ENCODE measurements at places on chromosomes 2 and 18.

GRCh38 chr2:47007223-47007825, 91.7 kb upstream of the MCFD2 start:
- no peak for DNase-seq

DNA sequence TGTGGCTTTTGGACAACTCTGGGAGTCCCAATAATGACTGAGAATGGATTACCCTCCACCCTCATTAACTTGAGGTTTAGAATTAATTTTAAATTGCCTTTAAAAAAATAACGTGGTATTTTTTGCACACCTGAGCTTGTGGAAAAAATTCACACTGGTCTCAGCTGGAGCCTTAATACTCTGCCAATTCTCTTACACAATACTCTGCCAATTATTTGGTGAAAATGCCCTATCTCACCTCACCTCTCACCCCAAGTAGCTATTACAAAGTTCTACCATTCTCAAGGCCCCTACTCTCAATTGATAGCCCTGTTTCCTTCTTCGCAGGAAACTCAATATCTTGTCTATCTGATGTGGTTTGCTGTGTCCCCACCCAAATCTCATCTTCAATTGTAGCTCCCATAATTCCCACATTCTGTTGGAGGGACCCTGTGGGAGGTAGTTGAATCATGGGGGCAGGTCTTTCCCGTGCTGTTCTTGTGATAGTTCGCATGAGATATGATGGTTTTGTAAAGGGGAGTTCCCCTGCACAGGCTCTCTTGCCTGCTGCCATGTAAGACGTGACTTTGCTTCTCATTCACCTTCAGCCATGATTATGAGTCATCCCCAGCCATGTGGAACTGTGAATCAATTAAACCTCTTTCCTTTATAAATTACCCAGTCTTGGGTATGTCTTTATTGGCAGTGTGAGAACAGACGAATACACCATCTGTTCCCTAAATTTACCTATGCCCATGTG, 27.4 kb upstream of the C2orf69 start:
- DNase-seq, result no peak

DNA sequence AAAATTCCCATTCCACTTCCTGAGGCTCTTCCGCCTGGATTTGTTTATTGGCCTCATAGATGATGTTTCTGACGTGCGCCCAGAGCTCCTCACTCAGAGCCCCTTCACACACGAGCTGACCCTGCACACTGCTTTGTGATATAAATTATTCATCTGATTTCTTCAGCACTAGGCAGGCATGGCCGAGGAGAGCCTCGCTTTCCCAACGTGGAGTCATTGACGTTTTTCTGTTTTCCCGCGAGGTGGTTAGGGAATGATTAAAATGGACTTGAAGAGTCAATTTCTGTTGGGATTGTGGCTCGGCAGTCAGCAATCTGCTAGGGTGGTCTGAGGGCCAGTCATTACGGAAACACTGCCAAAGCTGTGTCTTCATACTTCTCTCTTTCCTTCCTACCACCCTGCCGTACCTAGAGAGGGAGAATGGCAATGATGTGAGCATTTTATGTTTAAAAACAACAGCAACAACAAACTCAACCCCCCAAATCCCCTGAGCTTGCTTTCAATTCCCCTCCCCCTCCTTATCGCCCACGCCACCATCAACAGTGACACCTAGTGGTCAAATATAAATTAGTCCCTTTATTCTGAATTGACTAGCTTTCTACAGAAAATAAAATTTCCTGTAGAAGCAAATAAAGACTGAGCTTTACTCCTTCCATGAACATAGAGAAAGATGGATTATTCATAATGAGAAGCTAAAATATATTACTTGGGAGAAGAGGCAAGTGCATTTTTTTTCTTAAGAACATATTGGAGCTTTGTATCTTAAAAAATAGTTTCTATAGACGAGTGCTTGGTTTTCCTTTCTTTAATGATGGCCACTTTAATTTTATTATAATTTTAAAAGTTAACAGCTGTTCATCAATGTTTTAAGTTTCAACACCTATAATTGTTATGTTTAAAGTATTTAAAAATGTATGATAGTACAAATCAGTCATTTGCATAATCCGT, 285.1 kb downstream of the MTX2 start:
- peak; percentile 22 for DNase-seq

DNA sequence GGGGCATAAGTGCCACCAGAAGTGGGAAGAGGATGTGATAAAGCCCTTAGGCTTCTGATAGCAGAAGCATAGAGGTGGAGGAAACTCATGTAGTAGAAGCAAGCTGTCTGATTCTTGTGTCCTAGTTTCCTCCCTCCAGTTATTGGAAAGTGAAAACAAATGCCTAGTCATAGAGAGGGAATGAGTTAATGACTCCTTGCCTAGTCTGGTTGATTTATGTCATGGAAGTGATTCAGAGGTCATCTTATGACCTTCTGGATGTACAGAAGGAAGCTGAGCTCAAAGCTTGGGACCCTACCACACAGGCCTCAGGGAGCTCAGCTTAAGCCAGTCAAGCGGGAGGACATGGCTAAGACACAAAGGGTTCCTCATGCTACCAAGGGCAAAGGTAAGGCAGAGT, 232.2 kb downstream of the THSD7B start:
- no peak for DNase-seq

DNA sequence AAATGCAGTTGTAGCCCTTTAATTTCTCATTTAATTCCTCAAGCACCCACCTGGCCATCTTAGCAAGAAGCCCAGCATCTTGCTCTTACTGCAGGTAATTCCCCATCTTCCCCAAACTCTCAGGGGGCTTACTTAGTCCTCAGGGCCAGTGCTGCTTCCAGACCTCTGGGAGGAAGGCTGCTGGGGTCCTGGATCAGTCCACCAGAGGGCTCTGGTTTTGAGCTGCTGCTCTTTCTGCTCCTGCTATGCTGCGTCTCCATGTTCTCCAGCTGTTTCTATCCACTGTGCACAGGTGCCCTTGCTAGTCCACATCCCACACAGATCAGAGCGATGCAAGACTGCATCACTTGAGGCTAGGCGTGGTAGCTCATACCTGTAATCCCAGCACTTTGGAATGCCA, 34.5 kb upstream of the TMEM87B start:
- no peak for DNase-seq

DNA sequence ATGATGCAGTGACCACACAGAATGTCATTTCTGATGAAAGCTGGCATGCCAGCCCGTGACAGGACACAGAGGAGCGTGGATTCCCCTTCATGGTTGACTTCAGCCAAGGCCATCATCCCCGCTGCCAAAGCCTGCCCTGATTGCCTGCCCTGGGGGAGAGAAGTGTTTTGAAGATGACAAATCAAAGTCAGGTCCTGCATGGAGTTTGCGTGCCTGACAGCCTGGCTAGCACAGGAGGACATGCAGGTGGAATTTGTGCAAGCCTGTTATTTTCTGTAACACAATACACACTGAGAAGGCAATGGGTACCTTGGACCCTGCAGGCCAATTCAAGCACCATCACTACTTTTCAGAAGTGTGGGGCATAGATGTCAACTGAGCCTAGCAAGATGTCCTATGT, 5.4 kb upstream of the IL1R2 start:
- DNase-seq, result no peak

GRCh38 chr2:112648081-112648480, 2.3 kb downstream of the SLC20A1 start:
- DNase-seq, result no peak

DNA sequence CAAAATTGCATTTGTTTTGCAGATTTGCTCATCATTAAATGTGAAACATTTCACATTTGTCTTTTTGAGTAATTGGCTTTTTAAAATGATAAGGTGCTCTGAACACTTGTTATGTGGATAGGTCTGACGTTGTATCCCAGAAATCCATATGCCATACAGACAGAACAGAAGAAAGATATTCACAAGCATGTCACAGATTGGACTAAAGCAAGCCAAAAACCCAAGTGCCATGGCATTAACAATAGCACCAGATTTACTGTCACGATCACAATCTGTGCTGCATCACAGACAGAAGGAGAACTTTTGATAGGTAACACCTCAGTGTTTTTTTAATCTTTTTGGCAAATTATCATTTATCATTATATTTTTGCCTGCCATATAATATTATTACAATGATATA, 272.6 kb downstream of the ARHGAP15 start:
- DNase-seq, result no peak

DNA sequence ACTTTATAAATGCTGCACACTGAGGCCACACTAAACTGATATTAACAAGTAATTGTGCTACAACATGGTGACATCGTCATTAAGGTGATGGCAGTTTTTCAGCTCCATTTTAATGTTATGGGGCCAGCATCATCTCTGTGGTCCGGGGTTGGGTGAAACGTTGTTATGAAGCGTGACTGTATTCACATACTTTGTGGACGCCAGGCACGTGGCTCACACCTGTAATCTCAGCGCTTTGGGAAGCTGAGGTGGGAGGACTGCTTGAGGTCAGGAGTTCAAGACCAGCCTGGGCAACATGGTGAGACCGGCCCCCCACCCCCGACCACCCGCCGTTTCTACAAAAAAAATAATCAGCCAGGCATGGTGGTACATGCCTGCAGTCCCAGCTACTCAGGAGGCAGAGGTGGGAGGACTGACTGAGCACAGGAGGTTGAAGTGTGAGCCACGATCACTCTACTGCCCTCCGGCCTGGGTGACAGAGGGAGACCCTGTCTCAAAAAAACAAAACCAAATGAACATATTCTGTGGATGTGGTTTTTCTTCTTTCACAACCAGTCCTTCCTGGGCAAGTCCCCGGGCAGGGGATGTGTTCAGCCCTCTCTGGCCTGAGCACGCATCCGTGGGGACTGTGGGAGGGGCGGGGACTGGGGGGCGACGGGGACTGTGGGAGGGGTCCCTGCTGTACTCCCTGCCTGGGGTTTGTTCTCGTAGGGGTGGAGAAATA, 12.9 kb upstream of the GAL3ST2 start:
- DNase-seq, result peak; percentile 13

DNA sequence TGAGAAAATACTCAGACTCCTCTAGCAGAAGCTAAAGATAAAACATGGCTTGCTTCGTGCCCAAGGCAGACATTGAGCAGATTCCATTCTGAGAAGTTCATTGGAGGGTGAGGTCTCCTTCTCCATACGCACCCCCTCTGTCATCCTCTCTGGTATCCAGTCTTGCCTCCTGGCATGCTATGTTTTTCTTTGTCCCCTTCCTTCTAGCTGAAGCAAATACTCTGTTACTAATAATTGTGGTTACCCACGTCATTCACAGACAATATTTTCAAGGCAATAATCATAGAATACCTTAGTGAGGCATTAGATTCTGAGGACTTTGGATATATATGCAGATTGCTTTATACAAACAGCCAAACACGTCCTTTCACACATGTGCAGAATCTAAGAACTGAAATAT, 66.2 kb upstream of the KLF7 start:
- no peak for DNase-seq

DNA sequence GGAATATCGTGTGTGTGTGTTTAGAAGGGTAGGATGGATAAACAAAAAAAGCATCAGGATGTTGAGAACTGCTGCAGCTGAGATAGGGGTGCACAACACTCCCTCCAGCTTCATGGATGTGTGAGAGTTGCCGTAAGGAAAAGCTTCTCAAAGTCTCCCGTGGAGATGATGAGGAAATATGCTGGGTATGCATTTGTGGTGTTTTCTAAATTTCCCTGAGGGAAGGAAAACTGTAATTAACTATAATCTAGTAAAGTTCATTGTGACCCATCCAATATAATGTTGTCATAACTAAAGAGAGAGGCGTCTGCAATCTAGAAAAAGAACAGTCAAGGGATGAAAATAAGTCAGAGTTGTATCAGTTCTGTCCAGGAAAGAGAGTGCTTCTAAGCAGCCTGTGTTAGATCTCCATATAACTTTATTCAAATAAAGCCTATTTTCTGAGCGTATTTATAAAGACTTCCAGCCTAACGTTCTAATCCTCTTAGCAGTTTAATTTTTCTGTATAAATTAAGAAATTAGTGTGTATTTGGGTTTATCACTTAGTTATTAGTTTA, 7.3 kb upstream of the LMAN2L start:
- no peak for DNase-seq

DNA sequence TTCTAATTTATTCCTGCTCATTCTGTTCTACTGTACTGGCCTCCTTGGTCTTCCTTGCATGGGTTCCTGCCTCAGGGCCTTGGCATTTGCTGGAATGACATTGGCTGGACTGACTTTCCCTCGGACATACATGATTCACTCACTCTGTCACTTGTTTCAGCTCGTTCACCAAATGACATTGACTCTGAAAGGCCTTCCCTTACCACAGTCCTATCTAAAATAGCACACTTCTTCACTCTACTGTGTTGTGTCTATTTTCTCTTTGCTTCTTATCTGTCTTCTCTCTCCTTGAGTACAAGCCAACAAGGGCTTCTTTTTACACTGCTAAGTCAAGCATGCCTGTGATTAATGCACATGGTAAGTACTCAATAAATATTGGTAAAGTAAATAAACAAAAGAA, 65.6 kb downstream of the SCG2 start:
- DNase-seq, result no peak

DNA sequence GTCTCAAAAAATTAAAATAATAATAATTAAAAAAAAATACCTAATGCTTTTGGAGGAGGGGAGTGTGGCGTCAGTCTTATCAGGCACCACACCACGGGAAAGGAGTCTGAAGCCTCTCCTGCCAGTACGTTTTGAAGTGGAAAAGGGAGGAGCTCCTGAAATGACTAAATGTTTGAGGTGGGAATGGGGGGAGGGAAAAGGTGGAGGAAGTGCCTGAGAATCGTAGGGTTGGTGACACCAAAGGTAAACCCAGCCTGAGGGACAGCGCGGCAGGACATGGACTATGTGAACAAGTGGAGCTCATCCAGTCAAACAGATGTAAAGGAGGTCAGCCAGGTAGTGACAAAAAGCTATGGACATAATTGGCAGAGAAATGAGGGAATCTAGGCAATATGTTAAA, 42.2 kb upstream of the EPHA4 start:
- no peak for DNase-seq

- no peak for DNase-seq
Measured at GRCh38 chr18:78912336-78912735, 67.3 kb upstream of the SALL3 start.

- no peak for DNase-seq
Measured at GRCh38 chr2:33222309-33222708, 254.1 kb upstream of the RASGRP3 start.

GRCh38 chr2:1605102-1606045, 138.9 kb downstream of the PXDN start:
- DNase-seq, result no peak

- DNase-seq, result no peak
Measured at GRCh38 chr2:150491943-150492342, 4.5 kb upstream of the RND3 start.

- DNase-seq, result no peak
Measured at GRCh38 chr18:13222856-13223281, 4.3 kb downstream of the LDLRAD4 start.

DNA sequence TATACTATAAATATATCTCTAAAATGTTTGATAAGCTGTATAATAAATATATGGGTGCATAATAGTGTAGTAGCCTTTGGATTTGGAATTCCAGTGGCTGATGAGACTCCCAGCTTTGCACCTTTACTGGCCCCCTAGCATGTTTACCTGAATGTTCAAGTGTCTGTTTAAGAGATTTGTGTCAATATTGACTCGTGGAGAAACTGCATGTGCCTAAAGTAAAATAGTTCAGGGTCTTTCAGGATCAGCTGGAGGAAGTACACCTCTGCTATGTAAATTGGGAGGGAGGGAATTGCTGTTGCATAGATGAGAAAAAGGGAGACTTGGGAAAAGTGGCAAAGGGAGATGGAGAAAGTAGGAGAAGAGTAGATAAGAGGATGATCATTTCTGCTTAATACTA, 23.9 kb downstream of the ME2 start:
- no peak for DNase-seq

- no peak for DNase-seq
Measured at GRCh38 chr2:113158884-113159553, 14.8 kb upstream of the PSD4 start.
